ENCODE measurements at places on chromosomes 2 and 18.

GRCh38 chr2:42141687-42142546 is 27.2 kb upstream of the EML4 start:
- no peak for DNase-seq

DNA sequence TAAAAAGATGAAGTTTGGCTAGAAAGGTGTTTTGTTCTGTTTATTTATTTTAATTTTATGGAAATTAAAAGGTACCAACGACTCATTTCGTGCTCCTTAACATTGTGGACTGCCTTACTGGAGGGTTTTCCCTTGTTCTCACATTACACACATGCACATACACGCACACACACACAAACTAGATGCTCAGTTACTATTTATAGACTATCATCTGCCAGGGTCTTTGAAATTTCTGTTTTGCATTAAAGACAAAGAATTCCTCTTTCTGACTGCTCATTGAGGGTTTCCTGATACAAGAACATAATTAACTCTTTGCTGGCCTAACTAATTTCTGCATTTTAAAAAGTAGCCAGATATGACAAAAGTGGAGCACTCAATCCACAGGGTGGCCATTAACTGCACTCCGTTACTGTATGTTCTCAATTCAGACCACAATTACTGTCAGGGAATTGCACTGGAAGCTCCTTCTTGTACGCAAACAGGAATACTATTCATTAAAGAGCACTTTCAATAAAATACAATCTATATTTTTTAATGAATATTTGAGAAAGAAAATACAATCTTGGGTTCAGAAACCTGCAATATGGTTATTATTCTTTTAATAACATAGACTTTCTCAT is 366.9 kb upstream of the GALNT5 start:
- no peak for DNase-seq

GRCh38 chr2:88127888-88128653 is at the start of gene FABP1:
Gene FABP1, minus strand, starts transcription at chr2:88128062. Its CDS starts 45 bp downstream, at chr2:88128017.
- DNase-seq: no peak

GRCh38 chr18:58784601-58785137 is 80.0 kb upstream of the ZNF532 start:
- no peak for DNase-seq

- no peak for DNase-seq
Measured at GRCh38 chr2:211216221-211216620, 659.8 kb downstream of the CPS1 start.

GRCh38 chr2:47519147-47519537 is 116.2 kb downstream of the MSH2 start:
- DNase-seq: no peak

DNA sequence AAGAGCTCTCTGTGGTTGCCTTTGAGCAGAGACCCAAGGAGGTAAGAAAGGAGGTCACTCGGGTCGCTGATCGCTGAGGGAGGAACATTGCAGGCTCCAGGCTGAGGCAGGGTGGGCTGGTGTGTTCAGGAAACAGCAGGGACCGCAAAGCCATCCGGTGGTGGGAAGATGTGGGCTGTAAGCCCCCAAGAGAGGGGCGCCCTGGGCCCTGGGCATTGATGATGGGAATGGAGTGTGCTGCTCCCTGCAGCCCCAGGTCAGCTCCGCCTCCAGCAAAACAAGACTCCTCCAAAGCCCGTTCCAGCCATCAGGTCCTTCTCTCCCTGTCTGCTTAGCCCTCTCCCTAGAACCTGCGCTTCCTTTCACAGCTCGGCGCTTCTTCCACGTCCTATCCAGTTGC is 229.7 kb downstream of the KLHL29 start:
- DNase-seq: no peak

DNA sequence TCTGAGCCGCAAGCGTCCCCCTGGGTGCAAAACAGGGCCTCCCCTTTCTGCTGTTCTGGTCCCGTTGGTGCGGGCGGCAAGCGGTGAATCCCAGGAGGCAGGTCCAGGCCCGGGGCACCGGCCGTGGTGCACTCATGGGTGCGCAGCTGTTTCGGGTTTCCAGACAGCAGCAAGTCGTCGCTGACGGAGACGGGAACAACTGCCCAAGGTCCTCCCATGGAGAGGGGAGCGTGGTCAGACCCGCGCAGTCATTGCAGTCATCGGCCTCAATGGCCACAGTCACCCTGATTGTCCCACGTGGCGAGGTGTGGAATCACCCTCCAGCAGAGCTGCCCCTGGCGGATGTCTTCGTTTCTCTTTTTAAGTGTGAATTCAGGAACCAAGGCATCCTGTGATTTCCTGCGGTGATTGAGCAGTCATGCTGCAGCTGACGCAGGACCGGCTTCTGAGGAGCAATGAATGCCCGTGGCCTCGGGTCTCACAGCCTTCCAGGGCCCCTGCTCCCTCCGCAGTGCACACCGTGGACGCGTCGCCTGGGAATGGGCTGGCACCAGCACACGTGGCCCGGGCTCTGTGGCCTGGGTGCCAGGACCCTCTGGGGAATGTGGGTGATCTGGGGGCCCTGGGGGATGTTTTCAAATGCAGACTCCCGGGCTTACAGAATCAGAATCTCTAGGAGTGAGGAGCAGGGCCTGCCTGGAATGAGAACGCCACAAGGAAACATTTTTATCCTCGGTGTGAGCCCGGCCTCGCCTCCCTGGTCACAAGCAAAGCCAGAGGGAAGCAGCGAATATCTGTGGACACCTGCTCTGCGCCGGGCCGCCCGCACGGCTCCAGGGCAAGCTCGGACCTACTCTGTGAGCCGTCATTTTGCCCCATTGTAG is 244.2 kb upstream of the SALL3 start:
- DNase-seq: no peak

DNA sequence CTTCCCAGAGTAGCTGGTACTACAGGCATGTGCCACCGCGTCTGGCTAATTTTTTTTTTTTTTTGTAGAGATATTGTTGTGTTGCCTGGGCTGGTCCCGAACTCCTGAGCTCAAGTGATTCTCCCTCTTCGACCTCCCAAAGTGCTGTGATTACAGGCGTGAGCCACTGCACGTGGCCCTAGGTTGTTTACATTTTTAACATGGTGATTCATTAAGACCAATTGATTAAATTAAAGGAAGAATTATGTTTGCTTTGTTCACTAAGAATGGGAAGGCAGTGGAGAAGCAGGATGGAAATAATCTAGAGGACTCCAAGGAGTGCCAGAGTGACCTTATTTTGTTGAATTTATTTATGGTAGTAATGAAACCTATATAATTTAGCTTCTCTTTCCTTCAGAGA is 7.5 kb downstream of the LCLAT1 start:
- DNase-seq: no peak

DNA sequence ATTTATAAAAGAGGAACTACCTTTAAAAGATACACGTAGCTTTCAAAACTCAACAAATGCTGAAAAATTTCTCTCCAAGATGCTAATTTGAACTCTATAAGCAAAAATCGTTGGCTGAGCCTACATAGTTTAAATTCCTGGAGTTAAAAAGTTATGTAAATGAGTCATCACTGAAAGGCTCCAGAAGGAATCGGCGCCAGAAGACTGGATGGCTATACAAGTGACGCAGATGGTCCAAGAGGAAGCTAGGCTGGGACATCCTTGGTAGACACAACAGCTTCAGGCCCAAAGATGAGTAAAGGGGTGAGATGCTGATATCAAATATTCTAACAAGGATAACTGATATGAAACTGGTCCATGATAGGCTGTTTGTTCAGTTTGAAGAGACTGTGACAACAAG is 22.8 kb upstream of the DNAH6 start:
- no peak for DNase-seq

DNA sequence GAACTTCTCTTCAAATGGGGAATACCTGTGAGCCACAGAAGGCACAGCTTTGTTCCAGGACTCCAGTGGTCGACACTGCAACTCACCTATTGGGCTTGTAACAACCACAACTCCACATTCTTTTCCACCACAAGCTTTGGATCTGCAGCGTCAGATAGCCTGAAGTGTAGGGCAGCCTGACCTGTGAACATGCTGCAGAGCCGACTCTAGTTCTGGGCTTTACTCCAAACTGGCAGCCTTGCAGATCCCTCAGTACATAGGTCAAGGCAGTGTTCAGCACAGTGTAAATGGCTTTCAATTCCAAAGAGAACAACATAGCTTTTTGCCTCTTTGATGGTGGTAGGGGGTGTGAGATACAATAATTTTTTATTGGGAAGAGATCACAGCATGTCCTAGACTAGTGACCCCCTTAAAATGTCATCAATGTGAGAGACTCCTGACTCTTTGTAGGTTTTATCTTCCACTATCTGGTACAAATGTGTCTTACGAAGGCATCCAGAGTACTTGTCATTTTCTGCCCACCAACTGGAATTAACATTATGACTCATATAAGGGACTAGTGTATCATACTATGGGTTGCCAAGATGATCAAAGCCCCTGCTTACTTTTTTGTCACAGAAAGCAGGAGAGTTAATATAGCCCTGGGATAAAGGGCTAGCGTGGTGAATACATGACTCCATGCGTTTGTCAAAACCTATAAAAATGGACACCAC is 149.8 kb downstream of the COPS8 start:
- DNase-seq: no peak

DNA sequence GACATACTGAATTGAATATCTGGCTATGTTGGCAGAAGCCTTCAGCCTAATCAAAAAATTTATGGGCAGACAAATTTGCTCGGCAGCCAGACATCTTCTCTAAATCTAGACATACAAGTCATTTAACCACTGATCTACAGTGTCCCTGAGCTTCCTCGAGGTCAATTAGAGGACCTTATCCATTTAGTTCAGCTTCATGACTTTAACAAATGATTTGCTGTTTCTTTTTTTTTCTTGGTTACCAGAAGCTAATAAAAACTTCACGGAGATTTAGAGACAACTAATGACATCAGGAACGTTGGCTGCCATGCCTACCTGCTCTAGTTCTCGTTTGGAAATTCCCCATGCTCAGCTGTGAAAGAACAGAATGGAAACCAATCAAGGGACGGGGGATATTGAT is 223.8 kb downstream of the BCL2 start:
- no peak for DNase-seq

DNA sequence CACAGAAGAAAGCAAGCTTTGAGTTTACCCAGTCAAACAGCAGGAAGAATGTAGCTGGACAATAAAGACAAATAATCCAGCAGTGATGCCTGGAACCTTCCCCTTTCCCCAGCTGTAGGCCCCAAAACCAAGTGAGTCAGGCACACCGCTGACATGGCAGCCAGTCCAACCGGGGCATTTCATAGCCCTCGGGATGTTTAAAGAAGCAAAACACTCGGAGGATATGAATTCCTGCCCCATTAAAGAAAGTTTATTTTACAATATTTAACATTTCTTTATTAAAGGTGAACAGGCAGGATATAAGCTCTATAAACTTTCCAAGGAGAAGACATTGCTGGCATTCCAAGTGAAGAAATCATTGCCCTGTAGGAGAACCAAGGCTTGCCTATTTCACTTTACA is 507.6 kb upstream of the TNP1 start:
- DNase-seq: no peak

GRCh38 chr18:58808349-58808748 is 56.3 kb upstream of the ZNF532 start:
- no peak for DNase-seq

DNA sequence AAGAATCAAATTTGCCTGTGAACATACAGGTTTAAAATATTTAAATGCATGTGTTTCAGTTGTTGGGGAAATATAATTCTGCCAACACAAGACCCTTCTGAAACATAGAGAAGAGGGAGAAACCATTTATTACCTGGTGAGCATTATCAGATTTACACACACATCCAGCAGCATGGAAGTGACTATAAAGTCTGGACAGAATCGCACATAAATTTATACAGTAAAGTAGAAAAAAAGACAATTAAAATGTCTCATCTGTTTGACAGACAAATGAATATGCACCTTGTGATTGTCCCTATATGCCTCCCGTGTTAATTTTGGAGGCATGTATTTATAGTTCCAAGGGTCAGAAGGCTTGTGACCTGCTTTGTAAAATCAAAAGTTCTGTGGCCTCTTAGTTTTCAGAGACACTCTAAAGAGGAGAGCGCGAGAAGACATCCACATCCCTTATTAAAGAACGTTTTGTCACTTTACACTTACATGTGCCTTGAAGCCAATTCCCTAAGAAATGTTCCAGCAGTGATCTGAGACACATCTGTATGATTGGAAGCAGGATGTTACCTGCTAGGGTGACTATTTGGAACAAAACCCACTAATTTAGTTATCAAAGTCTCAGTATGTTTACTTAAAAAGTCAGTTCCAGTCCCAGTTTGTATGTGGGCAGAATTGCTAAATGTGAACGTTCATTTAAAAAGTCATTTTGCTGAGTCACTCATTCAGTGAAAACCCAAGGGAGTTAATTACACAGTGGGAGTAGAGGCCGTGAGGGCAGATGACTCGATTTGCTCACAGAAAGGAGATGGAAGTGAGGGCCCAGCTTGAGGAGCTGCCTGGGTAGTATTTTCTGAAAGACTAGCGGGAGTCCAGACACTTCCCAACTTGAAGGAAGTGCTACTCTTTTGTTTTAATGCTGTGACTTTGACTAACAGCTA is 527.6 kb upstream of the MEX3C start:
- no peak for DNase-seq

- no peak for DNase-seq
Measured at GRCh38 chr2:193837111-193837738, 1642.5 kb upstream of the TMEFF2 start.

GRCh38 chr2:109663721-109664120 is 49.6 kb downstream of the SOWAHC start:
- no peak for DNase-seq

- no peak for DNase-seq
Measured at GRCh38 chr2:50722776-50723175, 309.2 kb downstream of the NRXN1 start.

DNA sequence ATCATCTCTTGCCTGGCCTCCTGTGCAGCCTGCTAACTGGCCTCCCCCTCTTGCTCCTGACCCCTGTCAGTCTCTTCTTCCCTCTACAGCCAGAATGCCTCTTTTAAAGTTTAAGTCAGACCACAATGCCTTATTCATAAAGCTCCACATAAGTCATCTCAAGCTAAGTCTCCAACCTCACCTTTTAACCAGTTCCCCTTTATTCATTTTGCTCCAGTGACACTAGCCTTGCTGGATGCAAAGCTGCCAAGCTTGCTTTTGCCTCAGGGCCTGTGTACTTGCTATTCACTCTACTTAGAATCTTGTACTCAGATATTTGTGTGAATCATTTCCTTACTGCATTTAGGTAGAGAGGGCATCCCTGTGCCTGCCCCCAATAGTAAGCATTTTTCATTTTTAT is 180.9 kb downstream of the PDE1A start:
- DNase-seq: no peak

GRCh38 chr2:128178650-128179460 is 87.9 kb downstream of the UGGT1 start:
- DNase-seq: no peak

DNA sequence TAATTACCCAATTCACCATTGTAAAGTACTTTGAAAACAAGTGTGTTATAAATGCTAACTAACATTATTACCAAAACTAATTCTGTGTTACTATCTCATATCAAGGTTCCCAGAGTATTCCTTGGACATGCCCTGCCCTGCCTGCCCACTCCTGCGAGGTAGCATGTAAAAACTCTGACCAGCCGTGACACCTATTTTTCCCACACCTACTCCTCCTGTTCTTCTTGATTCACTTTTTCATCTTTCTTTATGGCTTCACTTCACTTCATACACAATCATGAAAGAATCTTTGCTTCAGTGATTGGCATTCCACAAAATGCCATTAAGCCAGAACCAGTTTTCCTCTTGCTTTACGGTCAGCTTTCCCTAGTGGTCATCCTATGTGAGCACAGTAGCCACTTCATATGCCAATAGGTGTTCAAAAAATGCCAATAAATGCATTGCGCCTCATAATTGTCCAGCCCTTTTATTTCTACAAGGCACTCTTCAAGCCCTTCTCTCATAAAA is 42.6 kb upstream of the SETBP1 start:
- DNase-seq: no peak

Data from esophagus squamous epithelium (tissue), 5 donors.